ENCODE measurements at places on chromosomes 1 and 21.

DNA sequence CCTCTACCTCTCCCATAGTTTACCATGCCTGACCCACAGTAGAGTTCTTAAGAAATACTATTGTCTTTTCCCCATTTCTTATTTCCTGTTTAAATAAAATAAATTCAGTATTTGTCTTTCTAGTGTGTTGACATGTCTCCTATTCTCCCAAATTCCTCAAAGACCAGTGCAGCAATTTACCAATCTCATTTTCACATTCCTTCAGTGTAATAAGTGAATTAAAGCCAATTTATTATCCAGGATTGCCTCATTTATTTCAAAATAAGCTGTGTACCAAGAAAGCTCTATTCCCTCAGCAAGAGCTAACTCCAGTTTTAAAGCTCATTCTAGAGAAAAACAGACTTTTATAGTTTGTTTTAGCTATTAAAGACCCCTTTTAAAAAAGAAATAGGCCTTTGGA is 49.9 kb downstream of the DISC1 start:
- no peak for DNase-seq

DNA sequence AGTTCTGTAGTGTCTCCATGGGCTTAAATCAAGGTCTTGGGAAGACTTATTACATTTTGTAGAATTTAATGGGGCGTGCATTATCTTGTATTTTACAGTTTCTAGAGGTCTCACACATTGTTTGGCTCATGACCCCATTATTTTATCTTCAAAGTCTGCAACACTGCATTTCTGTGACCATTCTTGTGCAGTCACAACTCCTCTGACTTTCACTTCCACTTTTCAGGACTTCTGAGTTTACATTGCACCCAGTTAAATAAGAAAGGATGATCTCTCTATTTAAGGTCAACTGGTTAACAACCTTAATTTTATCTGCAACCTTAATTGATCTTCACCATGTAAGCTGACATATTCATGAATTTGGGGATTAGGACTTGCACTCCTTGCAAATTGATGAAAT is 1186.6 kb downstream of the MRPL39 start:
- no peak for DNase-seq

- DNase-seq: no peak
Measured at GRCh38 chr21:26834181-26834905, 10.9 kb downstream of the ADAMTS1 start.

GRCh38 chr1:44999232-44999631 is 11.9 kb downstream of the HECTD3 start:
- DNase-seq: no peak

DNA sequence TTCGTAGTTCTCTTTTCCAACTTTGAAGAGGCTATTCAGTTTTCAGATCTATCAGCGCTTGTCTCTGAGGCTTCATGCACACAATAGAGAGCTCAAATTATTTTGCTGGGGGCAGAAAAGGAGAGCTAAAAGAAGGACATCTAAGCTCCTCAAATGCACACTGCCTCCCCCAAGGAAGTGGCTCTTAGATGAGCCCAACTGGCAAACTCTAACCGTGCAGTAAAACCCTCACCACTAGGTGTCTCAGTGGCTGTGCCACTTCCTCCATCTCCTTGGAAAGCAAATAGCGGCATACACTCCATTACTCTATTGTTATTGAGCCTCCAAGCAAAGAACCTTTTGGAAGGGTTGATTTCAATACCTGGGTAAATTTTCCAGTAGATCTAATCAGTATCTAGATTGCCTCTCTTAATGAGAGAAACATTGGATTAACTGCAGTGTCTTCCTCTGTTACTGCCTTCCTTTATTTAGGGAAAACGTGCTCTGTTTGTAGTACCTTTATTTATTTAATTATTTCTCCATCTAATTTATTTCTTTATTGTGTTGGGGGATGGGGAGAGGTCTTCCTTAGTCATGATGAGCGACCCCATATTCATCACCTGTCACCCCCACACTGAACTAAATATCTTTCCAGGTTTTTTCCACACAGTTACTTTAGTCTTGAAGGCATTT is 9.2 kb upstream of the SFPQ start:
- peak; percentile 86 for DNase-seq

DNA sequence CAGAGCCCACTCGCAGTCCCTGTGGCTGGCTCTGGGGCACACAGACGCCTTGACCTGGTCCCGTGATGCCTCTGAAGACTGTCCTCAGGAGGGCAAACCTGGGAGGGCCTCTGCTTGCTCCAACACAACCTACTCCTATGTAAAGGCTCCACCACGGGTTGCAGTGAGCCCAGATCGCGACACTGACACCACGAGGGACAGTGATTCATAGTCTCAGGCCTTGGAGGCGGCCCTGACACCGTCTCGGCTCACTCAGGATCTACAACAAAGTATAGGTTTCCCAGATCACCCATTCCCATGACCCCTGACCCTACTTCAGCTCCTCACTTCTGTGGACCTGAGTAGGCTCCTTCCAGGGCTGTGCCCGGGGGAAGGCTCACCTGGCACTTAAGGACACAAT is 28.0 kb downstream of the NOL9 start:
- DNase-seq: no peak

All from COR-L47 (cell line).